ENCODE measurements at places on chromosomes 1 and 21.

GRCh38 chr1:55916481-55916880 lies 662.9 kb downstream of the PLPP3 start:
- H3K27ac ChIP-seq: no peak overlapping the region
- H3K4me1 ChIP-seq: no peaks in the 10 kb centered on the region
- H3K36me3 ChIP-seq: no peaks in the 10 kb centered on the region
- H3K27me3 ChIP-seq: no peaks in the 10 kb centered on the region

- peaks cover 19% of the 10 kb centered on the region for H3K4me1 ChIP-seq
- peaks cover 9% of the 10 kb centered on the region for H3K36me3 ChIP-seq
- no peaks in the 10 kb centered on the region for H3K27me3 ChIP-seq
- no peak overlapping the region for H3K4me3 ChIP-seq
- DNase-seq: peak; percentile 45
Measured at GRCh38 chr1:94527447-94528031, 14.0 kb downstream of the F3 start.

GRCh38 chr1:95916616-95917015 lies 682.6 kb downstream of the RWDD3 start:
- no peaks in the 10 kb centered on the region for H3K27me3 ChIP-seq
- H3K36me3 ChIP-seq: peaks cover 7% of the 10 kb centered on the region
- H3K4me1 ChIP-seq: no peaks in the 10 kb centered on the region
- DNase-seq: peak; percentile 62

GRCh38 chr1:208303743-208304712 lies 59.8 kb upstream of the PLXNA2 start:
- H3K36me3 ChIP-seq: no peaks in the 10 kb centered on the region
- no peak overlapping the region for H3K4me3 ChIP-seq
- no peaks in the 10 kb centered on the region for H3K27me3 ChIP-seq
- H3K4me1 ChIP-seq: 0 out of 2 replicates have a peak, but pooled peaks cover 5% of the 10 kb centered on the region

Data from GM23338 (cell line).